ENCODE measurements at places on chromosomes 2 and 18. TPM values are rescaled to one million over a fixed set of nuclear protein-coding genes. Genes with fewer than 3 reads are reported as not detected.

- no peak for DNase-seq
Observed at GRCh38 chr2:60544954-60545560, 8.4 kb downstream of the BCL11A start.

- DNase-seq = no peak
Observed at GRCh38 chr18:10752382-10752781, 226.6 kb downstream of the NAPG start.

DNA sequence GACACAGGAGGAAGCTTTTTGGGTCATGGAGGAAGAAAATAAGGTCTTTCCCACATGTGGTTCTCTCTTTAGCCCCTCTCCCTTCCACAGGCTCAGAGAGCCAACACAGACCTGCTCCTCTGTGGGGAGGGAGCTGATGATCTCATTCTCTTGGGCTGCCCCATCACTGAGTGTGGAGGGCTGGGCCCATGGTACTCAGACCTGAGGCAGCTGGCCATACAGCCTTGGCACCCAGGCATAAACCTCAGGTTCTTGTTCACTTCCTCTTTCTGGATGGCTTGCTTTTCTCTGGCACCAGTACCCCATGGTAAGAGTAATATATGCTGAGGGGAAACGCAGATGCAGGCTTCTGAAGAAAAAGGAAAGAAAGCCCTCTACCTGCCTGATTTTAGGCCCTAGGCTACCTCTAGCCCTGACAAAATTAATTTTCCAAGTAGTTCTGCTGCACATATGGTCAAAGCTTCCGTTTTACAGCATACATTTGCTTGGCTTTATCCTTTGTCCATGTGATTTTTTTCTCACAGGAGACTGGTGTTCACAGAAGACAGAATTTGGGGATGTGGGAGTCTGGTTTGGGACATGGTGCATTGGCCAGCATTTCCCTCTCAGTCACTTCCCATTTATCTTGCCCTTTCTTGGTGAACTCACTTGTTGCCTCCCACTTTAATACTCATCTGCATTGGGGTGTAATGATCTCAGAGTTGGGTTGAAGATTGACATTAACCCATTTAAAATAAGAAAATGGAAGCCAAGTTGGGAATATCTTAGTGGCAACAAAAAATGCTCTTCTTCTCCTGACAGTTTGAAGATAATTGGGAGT is 11.1 kb downstream of the DHRS9 start:
- DNase-seq = no peak

DNA sequence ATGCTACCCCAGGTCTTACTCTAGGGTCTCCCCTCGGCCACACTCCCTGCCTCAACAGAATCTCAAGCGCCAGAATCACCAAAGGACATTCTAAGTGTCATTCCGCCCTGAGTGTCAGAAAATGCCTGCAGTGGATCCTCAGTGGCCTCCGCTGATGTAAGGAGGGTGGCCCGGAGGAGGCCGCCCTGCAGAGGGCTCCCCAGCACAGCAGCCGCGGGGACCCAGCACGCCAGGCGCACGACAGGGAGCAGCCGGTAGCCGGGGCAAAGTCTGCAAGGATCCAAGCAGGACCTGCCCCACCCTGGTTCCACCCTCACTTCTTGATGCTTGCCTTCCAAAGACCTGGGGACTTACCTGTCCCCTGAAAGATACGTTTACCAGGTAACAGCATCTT is 54.2 kb upstream of the ID2 start:
- no peak for DNase-seq

GRCh38 chr18:79388043-79388442 is 7.7 kb upstream of the NFATC1 start:
- DNase-seq = no peak

- no peak for DNase-seq
Observed at GRCh38 chr18:13619505-13620205, 106.7 kb downstream of the FAM210A start.

Gene SFT2D3
- total RNA-seq = 9.4 TPM

Gene CNDP1
- total RNA-seq = not detected

Gene RAB10
- 86.7 TPM for total RNA-seq
